Left kidney (tissue), 8 donors: ENCODE measurements at places on chromosomes 3 and 15. TPM values are rescaled to one million over a fixed set of nuclear protein-coding genes. Genes with fewer than 3 reads are reported as not detected.

GRCh38 chr3:63976161-63976871 lies 47.0 kb downstream of the PSMD6 start:
- no peak for DNase-seq

ZNF197 gene
- 40.3 TPM for polyA plus RNA-seq

DNA sequence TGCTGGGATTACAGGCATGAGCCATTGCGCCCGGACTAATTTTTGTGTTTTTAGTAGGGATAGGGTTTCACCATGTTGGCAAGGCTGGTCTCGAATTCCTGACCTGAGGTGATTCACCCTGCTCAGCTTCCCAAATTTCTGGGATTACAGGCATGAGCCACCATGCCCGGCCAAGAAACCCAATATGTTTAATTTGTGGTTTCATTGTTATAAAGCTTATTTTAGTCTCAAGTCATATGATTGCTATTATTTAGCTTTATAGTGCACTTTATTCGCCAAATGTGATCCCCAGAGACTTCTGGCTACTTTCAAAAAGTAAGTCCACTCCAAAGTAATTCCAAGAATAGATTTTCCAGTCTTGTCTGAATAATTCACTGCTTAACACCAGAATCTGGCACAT lies 19.3 kb upstream of the SLC4A7 start:
- DNase-seq, result no peak

DNA sequence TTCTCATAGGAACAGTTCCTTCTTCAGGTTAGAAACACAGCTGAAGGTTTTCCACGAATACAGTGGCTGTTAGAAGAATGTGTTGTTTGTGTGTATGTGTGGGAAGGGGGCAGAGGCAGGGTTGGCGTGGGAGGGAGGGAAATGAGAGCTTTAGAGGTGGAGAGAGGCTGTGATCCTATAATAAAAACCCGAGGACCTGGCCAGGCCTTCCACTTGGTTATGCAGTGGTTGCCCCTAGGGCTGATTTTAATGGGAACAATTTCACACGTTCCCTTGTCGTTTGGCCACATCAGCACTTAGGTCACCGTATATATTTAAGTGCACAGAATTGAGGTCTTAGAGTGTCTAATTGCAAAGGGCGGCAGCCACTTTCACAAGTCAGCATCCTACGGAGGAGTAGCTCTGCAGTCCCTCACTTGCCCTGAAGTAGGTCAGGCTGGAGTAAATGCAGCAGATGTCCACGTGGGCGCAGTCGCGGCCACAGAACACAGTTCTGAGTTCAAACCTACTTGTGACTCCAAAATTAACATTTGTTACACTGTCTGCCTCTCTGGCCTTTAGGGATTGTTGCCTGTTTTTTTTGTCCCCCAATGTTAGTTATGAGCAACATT lies 85.6 kb downstream of the PDCD6IP start:
- DNase-seq, result peak; percentile 42

DNA sequence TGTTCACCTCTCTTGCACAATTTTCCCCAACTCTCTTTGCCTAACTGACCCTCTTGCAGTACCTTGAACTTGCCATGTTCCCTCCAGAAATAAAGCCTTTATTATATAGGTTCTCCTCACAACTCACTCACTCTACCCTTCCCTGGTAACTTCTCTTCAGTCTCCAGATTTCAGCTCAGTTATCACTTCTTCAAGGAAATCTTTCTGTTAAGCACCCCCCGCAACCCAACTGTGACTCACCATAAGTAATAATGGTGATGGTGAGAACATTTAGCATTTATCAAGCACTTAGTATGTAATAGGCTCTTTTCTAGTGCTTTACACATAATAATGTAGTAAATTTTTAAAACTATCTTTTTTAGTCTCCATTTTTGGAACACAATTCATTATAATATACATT lies 8.1 kb upstream of the OR5K1 start:
- DNase-seq, result no peak

GRCh38 chr3:117059067-117059955 lies 349.7 kb downstream of the TUSC7 start:
- DNase-seq, result peak; percentile 36

HTR3E gene
- polyA plus RNA-seq, result not detected
